ENCODE measurements at places on chromosomes 7 and 10.

DNA sequence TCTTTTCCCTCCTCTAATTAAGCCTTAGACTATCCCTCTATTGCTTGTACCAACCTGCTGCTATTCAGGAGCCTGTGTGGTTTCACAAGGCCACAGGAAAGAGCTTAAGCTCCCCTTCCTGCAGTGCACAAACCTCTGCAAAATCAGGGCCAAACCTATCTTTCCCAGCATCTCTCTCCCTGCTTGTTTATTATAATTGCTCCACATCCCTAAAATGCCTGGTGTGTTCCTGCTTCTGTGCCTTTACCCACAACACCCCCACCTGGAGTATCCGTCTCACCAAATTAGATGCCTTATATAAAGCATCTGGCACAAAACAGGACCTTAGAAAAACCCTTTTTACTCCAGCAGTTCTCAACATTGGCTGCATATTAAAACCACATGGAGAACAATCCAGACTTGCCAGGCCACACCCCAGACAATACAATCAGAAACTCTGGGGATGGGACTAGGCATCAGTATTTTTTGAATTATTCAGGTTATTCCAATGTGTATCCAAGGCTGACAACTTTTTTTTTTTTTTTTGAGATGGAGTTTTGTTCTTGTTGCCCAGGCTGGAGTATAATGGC lies 16.7 kb downstream of the SEC31B start:
- DNase-seq = no peak

DNA sequence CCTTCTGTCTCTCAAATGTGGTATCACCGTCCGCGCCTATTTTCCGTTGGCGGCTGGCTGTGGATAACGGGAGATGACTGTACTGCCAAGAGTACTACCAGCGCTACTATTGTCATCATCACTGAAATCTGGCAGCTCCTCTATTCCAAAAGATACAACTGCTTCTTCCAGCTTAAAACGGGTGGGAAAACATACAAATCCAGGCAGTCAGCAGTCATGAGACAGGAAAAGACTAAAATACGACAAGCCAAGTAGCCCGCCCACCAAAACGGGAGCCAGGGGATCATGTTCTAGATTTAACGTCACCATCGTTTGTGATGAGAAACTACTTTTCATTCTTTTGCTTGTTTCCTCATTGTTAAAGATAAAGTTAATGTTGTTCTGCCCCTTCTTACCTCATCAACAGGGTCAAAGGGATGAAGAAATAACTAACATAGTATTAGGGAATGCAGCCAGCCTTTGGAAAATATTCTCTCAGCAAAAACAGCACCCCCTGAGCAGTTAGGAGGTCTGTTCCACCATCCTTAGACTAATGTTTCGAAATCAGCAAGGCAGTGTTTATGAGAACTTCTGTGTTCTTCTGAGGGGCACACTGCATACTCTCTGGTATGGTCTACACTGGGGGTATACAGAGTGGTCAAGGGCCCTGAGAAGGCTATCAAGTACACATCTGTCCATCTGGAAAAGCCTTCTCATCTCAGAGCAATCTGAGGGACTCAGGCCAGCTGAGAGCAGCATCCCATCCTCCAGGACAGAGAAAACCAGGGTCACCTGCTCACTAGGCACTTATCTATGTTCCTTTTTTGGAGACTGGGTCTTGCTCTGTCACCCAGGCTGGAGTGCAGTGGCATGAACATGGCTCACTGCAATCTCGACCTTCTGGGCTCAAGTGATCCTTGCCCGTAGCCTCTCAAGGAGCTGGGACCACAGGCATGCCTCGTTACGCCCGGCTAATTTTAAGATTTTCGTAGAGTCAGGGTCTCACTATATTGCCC lies 47.5 kb downstream of the GNA12 start:
- no peak for DNase-seq

- no peak for DNase-seq
These were observed 192.9 kb downstream of the PTPN20 start for GRCh38 chr10:47104151-47104605.

DNA sequence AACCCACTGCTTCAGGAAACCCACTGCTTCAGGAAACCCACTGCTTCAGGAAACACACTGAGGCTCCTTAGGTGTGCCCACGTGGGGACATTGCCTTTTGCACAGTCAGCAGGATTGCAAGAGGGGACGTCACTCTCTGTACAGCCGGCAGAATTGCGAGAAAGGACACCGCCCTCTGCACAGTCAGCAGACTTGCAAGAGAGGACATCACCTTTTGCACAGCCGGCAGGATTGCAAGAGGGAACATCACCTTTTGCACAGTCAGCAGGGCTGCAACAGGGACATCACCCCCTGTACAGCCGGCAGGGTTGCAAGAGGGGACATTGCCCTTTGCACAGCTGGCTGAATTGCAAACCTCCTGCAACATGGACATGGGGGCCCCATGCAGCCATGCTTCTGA lies 407.6 kb downstream of the GLRX3 start:
- DNase-seq = no peak

DNA sequence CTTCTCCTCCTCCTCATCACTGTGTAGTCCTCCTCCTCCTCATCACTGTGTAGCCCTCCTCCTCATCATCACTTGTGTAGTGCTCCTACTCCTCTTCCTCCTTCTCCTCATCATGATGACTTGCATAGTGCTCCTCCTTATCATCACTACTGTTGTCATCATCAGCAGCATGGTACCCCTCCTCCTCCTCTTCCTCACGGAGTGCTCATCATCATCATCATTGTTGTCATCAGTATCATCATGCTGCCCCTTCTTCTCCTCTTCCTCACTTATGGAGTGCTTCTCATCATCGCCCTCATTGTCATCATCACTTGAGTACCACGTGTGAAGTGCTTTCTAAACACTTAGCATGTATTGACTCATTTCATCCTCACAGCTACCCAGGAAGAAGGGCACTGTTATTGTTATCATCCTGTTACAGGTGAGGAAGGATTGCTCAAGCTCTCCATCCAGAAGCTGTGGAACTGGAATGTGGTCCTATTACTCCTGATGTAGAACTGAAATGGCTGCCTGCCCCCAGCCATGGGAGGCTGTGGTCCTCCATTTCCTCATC lies 122.8 kb upstream of the SHH start:
- no peak for DNase-seq

DNA sequence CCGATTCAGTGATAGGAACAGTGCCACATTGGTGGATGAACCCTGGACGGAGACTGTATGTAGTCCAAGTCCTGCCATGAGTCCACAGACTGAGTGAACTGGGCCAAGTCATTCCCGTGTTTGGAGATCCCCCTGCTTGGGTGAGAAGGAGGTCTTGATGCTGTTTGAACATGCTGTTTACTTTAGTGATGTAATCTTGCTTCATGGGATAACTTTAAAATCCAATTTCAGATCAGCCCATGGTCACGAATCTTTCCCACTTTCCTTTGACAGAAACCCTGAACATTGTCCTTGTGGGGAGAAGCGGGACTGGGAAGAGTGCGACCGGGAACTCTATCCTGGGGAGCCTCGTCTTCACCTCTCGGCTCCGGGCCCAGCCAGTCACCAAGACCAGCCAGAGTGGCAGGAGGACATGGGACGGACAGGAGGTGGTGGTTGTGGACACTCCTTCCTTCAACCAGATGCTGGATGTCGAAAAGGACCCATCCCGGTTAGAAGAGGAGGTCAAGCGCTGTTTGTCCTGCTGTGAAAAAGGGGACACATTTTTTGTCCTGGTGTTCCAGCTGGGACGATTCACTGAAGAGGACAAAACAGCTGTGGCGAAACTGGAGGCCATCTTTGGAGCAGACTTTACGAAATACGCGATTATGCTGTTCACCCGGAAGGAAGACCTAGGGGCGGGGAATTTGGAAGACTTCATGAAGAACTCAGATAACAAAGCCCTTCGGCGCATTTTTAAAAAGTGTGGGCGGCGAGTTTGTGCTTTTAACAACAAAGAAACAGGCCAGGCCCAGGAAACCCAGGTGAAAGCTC lies 26.6 kb downstream of the GIMAP8 start:
- DNase-seq = no peak

GRCh38 chr7:106568680-106569499 lies 92.1 kb downstream of the CCDC71L start:
- DNase-seq = no peak

- no peak for DNase-seq
These were observed 214.4 kb downstream of the CREB5 start for GRCh38 chr7:28626624-28627262.

DNA sequence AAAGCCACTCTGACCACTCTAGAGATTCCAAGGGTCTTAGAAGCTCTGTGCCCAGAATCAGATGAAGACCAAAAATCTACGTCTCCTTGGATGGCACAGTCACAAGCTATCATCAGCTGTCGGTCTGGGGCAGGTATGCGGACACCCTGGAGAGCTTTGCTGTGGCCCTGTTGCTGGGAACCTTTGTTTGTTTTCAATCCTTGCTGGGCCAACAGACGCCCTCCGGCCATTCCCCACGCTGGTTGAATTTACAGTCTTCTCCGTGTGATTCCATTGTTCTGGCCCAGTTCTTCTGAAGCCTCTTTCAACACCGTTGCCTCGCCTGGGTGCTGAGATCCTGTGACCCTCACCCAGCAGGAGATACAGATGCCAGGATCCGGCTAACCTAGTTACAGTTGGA lies 149.4 kb upstream of the PFKP start:
- DNase-seq = no peak

DNA sequence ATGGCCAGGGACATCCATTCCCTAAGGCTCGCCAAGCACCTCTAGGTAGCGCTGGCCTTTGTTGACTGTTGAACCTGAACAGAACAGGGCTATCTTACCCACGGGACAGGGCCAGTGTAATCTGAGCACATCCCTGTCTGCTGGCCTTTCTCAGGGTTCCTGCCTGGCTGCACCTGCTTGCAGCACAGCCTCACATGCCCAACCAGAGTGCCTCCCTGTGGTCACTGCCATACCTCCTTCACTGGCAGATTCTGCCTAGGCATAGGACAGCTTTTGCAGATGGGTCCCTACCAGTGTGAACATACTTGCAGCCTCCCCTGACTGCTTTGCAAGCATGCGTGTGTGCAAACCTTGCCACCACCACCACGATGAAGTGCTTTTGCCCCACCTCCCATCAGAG lies 15.8 kb upstream of the LIPN start:
- no peak for DNase-seq

DNA sequence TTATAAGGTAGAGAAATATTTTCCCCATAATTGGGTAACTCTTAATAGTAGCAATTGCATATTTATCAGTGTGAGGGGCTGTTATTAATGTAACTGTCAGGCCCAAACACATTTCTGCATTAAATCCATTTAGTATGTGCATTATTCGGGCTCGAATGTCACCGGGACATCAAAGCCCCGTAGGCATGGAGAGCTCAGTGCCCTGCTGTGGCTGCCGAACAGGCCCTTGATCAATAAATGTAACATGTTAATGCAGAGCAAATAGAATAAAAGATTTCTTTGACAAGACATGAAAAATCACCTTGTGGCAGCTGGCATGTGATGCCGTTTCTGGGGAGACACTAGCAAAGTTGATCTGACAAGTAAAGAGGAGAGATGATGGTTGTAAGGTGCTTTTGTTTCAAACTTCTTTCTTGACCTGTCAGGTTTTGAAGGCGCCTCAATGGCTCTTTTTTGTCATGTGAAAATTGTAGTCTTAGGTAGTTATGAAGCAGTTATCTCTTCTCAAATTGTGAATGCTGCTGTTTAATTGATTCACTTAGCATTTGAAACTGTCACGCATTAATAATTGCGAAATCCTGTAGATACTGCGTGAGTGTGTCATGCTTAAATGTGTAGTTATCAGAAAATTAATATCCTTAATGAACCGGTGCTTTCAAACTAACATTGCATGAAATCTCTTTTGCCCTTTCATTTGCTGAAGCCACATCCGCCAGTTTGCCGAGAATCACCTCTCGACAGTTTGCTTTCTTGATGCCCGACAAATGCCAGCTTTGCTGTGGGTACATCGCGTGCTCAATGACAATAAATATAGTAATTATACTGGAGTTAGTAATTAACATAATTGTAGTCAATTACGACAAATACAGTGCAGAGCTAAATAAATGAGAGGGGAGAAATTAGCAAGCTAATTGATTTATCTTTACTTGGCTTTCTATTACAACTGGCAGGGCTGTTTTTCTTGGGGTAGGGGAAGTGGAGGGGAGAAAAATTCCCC lies 19.5 kb downstream of the LRMDA start:
- no peak for DNase-seq

All from iPS DF 6.9 (cell line).